Hematopoietic multipotent progenitor cell treated with erythropoietin and hydrocortisone succinate and interleukin-3 and kit ligand, for 4 days (in vitro differentiated cells): ENCODE measurements at places on chromosomes 12 and 14.

DNA sequence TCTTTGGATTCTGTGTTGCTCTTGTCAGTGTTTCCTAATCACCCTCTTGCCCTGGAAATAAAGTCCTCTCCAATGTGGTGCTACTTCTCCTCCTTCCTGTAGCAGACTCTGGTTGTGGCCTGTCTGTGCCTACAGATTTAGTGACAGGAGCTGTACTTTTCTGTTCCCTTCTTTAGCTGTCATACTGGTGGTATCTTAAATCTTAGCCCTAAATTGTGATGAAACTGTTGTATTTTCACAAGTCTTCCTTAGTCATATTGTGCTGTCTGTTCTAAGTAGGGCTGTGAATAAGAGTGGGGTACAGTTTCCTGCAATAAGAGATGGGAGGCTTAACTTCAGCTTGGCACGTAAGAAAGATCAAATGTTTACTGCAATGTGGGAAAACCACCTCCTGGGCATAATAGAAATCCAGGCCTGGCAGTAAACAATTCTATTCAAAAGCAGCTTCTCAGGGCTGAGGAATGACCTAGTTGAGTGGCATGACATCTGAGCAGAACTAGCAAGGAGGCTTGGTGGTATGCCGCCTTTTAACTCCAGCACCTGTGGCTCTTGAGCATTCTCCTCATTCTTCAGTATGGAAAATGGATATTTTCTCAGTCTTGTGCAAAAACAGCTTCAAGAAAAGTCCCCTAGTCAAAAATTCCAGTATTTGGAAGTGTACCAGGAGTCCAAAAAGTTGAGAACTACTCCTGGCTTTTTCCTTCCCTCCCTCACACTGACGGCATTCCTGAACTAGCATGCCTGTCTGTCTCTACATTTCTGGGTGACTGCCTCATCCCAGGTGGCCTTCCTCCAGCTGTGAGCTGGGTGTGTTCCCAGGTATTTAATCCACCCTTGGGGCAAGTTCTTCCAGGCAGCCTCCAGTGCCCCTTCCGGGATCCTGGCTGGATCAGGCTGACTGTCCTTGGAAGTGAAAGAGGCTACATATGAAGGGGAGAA is 19.5 kb downstream of the ANO6 start:
- peak; percentile 46 for DNase-seq

- DNase-seq = no peak
These were observed 396.8 kb downstream of the NUAK1 start for GRCh38 chr12:105741786-105742566.

- no peak for DNase-seq
These were observed 90.4 kb downstream of the IRF2BPL start for GRCh38 chr14:76938092-76938500.

- no peak for DNase-seq
These were observed 10.5 kb upstream of the NR2C1 start for GRCh38 chr12:95083938-95084337.

- DNase-seq = peak; percentile 43
These were observed 141.3 kb downstream of the KTN1 start for GRCh38 chr14:55721353-55721752.

DNA sequence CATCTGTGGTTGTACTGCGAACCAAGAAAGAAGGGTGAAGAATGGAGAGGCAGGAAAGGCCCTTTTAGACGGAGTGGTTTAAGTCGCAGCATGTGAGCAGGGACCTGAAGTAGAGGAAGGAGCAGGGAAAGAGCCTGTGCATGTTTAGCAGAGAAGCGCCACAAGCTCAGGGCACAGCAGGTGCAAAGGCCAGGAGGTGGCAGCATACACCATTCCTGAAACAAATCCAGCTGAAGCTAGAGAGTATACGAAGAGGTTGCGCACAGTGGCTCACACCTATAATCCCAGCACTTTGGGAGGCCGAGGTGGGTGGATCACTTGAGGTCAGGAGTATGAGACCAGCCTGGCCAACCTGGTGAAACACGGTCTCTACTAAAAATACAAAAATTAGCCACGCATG is 49.9 kb downstream of the HELB start:
- DNase-seq = peak; percentile 68

- no peak for DNase-seq
These were observed 487.5 kb downstream of the TMEM121 start for GRCh38 chr14:106013879-106014376.

GRCh38 chr14:88914956-88915355 is 90.5 kb downstream of the TTC8 start:
- DNase-seq = no peak

DNA sequence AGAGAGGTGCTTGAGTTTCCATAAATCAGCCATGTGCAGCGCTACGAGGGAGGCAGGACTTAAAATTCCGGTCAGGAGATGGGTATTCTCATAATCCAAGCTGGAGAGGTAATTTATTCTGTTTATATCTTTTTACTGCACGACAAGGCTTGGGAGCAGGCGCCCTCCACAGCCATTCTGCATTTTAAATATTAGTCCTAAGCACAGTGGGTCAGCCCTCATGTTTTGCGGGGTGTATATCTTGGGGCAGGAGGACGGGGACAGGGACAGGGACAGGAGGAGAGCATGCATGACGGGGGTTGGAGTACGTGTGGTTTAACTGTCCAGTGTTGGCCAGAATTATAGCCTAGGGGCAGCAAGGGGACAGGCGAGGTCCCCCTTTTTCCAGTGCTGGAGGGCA is 14.5 kb downstream of the LHX5 start:
- no peak for DNase-seq

GRCh38 chr12:7096006-7096932 is 4.0 kb upstream of the C1R start:
- no peak for DNase-seq

DNA sequence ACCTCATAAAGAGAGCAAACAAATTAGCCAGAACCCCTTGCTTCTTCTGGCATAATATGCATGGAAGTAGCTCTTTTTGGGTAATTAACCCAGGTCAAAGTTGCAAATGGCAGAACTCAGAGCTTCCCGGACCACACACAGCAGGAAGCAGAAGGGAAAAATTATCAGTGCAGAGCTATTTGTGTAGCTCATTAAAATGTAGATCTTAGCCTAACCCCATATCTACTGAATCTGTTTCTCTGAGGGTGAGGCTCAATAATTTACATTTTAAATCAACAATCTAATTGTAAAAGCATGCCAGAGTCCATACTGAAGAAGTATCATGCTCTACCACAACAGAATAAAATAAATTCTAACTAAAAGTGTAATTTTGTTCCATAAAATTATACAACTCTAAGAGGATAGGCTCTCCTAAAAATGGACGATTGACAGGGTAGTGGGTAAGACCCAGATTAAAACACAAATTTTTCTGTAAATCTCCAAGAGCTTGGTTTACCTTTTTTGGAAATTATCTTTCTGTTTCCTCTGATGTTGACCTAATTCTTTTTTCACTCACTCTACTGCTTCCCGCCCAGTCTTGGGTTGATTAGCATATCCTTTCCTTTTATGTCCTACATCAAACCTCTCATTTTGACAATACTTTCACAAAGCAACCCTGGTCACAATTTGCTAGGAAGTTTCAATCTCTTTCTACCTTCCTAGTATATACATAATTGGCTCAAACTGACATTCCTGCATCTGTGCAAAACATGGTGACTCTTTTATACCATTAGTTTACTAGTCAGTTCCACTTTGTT is 213.3 kb upstream of the SLC16A7 start:
- DNase-seq = no peak

DNA sequence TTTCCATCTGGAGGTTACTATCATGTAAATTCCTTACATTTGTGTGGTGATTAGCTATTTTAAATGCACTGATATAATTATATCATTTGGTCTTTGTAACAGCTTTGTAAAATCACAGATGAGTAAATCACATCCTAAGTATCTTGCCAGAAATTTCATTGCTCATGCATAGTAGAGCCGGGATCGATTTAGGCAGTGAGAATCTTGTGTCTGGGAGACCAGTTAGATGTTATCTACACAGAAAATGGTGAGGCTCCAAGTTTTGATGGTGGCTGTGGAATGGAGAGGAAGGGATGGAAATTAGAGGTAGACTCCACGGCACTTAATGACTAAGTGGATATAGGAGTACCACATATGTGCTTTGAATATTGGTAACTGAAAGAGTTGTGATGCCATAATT is 156.3 kb downstream of the MSRB3 start:
- no peak for DNase-seq

DNA sequence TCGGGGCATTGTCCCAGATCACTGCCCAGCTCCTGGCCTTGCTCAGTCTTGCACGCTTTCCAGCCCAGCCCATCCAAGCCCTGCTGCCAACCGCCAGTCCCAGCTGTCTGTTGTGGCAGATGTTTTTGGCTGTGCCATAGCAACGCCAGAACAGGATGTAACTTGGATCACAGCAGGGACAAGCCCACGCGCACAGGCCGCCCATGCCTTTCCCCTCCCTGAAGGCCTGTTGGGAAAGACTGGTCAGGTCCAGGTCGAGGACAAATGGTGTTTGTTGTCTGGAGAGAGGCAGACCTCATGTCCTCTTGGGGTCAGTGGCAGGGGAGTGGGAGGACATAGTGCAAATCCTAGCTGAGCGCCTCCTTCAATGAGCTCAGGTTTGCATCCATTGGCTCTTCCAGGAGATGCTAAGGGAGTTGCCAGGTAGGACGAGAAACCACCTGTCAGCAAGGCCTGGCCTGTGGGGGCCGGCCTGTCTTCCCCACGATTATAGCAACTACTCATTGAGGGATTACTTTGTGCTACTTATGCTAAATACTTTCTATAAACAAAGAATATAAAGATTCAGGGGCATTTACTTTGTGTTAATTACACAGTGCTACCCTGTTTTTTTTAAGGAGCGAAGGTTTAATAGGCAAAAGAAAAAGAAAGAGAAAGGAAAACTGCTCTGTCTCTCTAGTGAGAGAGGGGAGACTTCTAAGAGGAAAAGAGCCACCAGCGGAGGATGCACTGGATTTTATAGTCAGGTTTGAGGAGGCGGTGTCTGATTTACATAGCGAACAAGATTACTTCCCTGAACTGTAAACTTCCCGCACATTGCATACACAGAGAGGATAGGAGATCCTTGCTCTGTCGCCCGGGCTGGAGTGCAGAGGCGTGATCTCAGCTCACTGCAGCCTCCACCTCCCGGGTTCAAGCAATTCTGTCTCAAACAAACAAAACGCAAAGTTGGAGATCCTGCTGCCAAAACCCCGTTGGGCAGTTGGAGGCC is 42.8 kb upstream of the CORO1C start:
- DNase-seq = peak; percentile 51

GRCh38 chr14:104113631-104114420 is 24.6 kb upstream of the KIF26A start:
- no peak for DNase-seq

DNA sequence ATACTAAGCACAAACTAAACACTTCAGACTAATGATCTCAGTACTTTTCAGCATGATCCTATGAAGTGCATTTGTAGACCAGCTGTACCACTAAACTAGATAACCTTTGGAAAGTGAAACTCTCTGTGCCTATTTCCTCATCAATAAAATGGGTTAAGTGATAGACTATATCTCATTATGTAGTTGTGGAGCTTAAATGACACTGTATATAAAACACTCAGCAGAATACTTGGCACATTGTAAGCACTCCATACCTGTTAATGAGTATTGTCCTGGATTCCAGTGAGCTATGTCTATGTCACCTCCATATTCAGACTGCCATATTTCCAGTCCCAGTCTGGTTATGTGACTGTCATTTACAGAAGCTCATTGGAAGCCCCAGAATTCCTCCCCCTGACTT is 44.4 kb downstream of the RTN1 start:
- no peak for DNase-seq

GRCh38 chr12:24776861-24777260 is 172.0 kb downstream of the BCAT1 start:
- DNase-seq = no peak

GRCh38 chr14:97066068-97066899 is 269.1 kb downstream of the VRK1 start:
- DNase-seq = no peak

GRCh38 chr12:64256166-64256800 is 34.2 kb upstream of the KICS2 start:
- peak; percentile 86 for DNase-seq

DNA sequence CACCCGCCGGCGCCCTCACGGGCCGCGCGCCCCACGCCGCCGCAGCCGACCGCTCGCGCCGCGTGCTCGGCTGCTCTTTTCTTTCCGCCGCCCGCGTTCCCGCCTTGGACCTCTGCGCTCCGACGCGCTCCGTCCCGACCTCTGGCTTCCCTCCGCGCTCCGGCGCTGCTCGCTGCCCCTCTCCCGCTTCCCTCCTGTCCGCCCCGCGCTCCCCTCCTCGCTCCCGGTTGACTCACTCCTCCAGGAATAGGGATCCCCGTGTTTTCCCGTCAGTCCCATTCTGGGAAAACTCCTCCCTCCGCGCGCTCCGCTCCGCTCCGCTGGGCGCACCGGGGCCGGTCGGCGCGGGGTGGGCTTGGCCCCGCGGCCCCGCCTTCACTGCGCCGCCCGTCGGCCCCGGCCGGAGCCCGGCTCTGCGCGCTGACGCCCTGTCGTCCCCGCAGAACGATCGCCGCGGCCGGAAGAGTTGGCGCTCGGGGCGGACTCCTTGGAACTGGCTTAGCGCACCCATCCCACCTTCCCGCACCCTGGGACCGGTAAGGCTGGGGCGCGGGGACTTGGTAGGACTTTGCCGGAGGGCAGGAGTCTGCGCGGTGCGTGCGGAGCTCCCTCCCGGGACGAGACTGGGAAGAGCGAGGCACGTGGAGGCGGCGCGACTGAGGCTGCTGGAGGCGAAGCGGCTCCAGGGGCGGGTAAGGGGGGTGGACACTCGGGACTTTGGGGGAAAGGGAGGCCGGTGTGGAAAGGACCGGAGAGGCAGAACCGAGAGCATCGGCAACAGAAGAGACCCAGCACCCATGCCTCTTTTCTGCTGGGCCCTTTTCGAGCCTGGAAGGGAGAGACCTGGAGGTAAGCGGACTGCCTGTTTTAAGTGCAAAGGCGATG is 550 bp downstream of the TEAD4 start:
- DNase-seq = peak; percentile 55

- peak; percentile 62 for DNase-seq
These were observed 4.6 kb downstream of the MARCHF9 start for GRCh38 chr12:57759360-57759980.

GRCh38 chr12:65500091-65500900 is 221.8 kb downstream of the MSRB3 start:
- DNase-seq = peak; percentile 20

DNA sequence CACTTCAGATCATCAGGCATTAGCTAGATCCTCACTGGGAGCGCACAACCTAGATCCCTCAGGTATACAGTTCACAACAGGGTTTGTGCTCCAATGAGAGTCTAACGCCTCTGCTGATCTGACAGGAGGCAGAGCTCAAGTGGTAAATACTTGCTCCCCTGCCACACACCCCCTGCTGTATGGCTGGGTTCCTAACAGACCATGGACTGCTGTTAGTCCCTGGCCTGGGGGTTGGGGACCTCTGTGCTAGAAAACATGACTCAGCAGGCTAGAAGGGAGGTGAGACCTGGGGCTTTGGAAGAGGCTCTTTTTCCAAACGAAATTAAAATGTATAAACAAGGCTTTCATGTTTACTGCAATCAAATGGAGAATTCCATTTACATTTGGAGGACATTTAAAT is 691.1 kb downstream of the FLRT2 start:
- DNase-seq = peak; percentile 6
